ENCODE measurements at places on chromosomes 1 and 21. TPM values are rescaled to one million over a fixed set of nuclear protein-coding genes. Genes with fewer than 3 reads are reported as not detected.

LGR6 gene
- total RNA-seq, result not detected

ACTA1 gene
- total RNA-seq, result not detected

KCNJ10 gene
- not detected for total RNA-seq

FCAMR gene
- not detected for total RNA-seq

ZMYM4 gene
- 33.3 TPM for total RNA-seq

PERM1 gene
- total RNA-seq, result 0.06 TPM

E2F2 gene
- total RNA-seq, result 0.93 TPM

AADACL3 gene
- total RNA-seq, result not detected

DCDC2B gene
- total RNA-seq, result not detected

LCE1A gene
- not detected for total RNA-seq

SELENBP1 gene
- total RNA-seq, result 125 TPM

KCNE1 gene
- total RNA-seq, result 0.53 TPM

CLDN19 gene
- total RNA-seq, result not detected

CLCNKB gene
- not detected for total RNA-seq

ABCA4 gene
- total RNA-seq, result 0.53 TPM

NPHS2 gene
- total RNA-seq, result not detected

DMBX1 gene
- total RNA-seq, result not detected

HES4 gene
- 0.62 TPM for total RNA-seq

BACE2 gene
- 105 TPM for total RNA-seq

CCDC181 gene
- 0.92 TPM for total RNA-seq

ORC1 gene
- 5.7 TPM for total RNA-seq

PLEKHA6 gene
- 1.5 TPM for total RNA-seq
